ENCODE measurements at places on chromosomes 3 and 15.
A peak's percentile ranks its signal among the peaks of the same experiment; 100 is the strongest.

GRCh38 chr3:104360038-104360437 is 1006.7 kb upstream of the ALCAM start:
- DNase-seq: no peak

- DNase-seq: peak; percentile 37
Measured at GRCh38 chr3:42852441-42852840, 23.2 kb downstream of the CYP8B1 start.

DNA sequence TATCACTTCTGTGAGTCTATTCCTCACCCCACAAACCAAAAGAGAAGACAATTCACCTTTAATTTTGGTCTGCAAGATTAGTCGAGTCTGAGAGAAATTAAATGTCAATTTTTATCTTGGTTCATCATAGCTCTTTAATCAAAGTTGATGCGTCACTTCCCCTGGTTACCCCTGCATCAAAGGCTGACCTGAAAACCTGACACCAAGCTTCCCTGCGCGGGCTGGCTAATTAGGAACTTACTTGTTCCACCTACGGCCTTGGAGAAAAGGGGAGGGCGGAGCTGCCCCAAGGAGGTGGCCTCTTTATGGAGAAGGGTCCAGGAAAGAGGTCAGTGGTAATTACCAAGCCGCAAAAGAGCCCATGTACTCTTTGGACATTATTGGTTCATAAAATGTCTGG is 218.4 kb downstream of the ARRDC4 start:
- no peak for DNase-seq

- no peak for DNase-seq
Measured at GRCh38 chr15:63815796-63816533, 17.8 kb downstream of the HERC1 start.

DNA sequence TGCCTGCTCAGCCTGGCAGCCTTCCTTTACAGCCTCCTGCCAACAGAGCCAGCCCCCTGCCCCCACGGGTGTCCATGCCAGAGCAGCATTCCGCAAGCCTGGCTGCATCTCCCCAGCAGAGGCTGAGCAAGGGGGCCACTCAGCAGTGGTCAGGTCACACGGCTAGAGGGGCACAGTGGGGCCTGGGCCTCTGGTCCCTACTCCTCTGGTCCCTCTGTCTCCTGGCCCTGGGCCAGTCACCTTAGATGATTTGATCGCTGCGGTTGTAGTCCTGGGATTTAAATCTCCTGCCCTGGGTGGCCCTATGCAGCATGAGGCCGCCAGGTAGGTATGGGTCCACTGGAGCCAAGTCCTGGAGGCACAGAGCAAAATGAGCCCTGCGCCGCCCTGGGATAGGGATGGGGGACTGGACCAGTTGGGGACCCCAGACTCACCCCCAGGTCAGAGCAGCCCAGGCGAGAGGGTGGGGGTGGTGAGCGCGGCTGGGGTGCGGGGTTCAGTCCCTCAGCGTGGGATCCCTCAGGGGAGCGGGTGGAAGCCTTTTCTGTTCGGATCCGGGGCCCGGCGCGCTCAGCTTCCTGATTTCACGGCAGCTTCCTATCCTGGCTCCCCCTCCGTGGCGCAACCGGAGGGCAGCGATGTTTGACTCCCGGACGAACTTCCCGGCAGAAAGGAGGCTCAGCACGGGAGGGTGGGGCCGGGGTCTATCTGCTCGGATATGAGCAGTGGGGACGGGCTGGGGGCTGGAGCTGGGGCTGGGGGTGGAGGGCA is at the start of gene ZBTB47:
Gene ZBTB47, plus strand, starts transcription at position 138 of the 771 bp plus-strand sequence. CDS start 4,659 bp downstream, outside the sequence.
- peak; percentile 79 for DNase-seq

GRCh38 chr3:34878488-34878887 is 760.8 kb upstream of the ARPP21 start:
- DNase-seq: no peak

DNA sequence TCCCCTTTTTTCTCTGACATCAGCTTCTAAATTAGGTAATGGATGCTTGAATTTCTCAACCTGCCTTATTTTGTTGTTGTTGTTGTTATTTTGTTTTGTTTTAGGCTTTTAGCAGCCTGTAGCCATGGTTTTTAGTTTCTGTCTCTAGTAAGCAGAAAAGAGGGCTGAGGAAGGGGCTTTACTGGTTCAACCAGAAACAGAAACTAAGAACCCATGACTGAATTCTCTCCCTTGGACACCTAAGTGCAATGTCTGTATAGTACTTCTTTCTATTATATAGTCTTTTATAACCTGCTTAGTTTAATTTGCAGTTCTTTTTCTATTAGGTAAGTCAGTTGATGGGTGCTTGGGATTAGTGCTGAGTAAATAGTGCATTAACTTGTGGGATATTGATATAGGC is 129.0 kb downstream of the BBX start:
- DNase-seq: no peak

All from GM23248 (cell line).